Epithelial cell of prostate (primary cell): ENCODE measurements at places on chromosomes 5 and 9.

- DNase-seq = no peak
These were observed 122.3 kb upstream of the CDH10 start for GRCh38 chr5:24767086-24767485.

DNA sequence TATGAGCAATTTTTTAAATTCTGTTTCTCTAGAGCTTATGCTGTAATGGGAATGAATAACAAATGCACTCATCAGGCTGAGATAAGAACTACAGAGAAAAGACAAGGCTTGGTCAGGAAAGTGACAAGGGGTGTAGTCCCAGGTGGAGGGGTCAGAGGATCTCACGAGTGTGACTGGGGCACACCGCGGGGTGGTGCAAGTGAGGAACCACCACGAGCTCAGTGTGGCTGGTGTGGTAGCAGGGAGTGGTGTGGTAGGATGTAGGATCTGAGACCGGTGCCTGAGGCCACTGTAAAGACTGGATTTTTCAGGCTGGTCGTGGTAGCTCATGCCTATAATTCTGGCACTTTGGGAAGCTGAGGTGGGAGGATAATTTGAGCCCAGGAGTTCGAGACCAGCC is 9.0 kb downstream of the ANXA6 start:
- DNase-seq = no peak

DNA sequence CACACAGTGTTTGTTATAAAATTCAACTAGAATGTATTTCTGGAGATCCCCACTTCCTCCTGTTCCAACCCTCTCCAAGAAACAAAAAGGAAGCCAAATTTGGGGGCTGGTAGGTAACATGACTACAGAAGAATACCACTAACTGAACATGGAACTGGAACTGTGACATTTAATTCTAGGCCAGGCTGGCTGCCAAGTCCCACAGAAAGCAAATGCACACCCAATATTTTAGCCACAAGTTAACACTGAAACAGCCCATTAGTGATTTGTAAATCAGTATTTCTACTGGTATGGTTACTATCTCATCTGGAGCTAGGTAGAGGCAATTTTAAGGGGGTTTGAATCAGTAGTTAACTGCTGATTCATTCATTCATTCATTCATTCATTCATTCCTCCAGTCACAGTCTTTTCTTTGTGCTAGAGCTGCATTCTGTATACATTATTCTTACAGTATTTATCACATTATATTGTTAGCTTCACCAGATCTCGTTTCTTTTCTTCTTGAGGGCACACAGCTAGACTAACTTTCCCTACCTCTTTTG is 131.7 kb upstream of the GDNF start:
- no peak for DNase-seq

DNA sequence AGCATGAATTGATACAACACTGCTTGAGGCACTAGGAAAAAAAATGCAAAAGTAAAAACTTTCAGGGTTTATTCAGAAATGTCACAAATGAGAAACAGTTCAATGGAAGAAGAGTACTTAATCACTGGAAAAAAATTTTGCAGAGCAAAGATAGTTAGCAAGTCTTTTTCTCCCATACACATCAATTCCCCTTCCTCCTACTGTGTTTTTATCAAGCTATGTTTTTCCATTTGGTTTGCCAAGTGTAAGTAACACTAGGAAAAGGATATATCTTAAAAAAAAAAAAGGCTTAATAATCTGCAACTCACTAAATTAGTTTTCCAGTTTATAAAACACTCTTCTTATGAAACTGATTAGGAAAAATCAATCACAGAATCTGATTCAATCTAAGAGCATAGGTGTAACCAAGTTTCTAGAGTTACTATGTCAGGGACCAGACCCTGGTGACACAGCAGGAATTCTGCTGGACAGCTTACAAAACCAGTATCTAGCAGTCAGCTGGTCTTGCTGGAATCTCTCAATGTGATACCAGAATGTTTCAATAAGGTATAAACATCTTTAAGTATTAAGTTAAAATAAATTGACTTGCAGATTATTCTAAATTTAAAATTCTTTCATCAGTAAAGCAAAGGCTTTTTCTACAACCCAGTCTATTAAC is 34.7 kb downstream of the RNF145 start:
- DNase-seq = no peak

DNA sequence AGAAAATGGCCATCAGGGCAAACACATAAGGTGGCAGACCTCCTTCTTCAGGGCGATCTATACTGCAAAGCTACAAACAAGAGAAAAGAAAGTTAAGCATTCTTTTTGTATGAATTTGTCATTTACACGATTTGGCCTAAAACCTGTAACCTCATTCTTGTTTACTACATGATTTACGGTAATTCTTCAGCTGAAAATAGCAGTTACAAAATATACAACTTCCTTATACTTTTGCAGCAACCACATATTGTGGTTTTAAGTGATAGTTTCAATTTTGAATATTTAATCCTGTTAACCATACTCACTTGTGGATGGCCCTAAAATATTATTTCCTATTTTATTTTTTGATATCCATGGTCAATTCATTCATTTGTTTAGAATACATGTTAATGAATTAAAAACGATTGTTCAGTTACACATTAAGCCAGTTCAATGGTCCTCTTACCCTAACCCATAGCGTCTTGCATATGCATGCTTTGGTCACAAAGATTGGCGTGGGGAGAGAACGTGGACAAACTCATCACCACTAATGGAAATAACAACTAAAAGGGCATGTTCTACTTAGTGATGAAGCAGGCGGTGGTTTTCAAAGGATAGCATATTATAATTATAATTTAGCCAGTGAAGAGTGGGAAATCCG is 16.6 kb downstream of the TUT7 start:
- DNase-seq = no peak

- no peak for DNase-seq
These were observed 1537.8 kb upstream of the ACO1 start for GRCh38 chr9:30846651-30847050.

GRCh38 chr5:114744406-114744805 is 382.5 kb downstream of the KCNN2 start:
- no peak for DNase-seq

DNA sequence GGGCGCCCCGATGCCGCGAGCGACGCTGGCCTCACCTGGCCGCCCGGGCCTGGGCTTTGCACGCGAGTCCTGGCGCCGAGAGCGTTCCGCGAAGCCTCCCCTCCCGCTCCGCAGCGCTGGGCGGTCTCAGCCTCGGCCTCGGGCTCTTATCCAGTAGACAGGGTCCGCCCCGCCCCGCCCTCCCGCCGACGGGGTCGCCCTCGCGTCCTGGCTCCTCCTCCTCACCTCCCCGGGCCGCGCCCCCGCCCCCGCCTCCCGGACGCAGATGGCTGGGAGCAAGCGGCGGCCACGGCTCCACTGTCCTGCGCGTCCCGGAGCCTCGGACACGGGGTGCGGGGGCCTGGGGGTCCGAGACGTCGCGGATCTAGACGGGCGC is at the start of gene SLC6A3:
Gene SLC6A3, minus strand, starts transcription at position 128 of the 376 bp plus-strand sequence. CDS start 2,243 bp downstream, outside the sequence.
- no peak for DNase-seq

GRCh38 chr5:67416133-67416937 is 219.7 kb upstream of the CD180 start:
- DNase-seq = no peak

DNA sequence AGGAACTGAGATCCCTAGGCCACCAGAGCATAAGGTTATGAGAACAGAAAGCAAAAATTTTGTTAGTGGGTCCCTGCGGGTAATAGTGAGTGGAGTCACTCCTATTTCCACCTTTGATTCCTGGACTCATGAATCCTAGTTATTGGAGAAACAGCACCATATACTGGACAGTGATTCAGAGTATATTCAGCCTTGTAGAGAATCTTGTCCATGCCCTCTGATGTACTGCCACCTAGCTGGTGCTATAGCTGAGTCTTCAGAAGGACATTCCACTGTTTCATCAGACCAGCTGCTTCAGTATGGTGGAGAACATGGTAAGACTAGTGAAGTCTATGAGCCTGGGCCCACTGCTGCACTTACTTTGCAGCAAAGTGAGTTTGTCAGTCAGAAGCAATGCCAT is 25.0 kb upstream of the ITGA2 start:
- DNase-seq = no peak

DNA sequence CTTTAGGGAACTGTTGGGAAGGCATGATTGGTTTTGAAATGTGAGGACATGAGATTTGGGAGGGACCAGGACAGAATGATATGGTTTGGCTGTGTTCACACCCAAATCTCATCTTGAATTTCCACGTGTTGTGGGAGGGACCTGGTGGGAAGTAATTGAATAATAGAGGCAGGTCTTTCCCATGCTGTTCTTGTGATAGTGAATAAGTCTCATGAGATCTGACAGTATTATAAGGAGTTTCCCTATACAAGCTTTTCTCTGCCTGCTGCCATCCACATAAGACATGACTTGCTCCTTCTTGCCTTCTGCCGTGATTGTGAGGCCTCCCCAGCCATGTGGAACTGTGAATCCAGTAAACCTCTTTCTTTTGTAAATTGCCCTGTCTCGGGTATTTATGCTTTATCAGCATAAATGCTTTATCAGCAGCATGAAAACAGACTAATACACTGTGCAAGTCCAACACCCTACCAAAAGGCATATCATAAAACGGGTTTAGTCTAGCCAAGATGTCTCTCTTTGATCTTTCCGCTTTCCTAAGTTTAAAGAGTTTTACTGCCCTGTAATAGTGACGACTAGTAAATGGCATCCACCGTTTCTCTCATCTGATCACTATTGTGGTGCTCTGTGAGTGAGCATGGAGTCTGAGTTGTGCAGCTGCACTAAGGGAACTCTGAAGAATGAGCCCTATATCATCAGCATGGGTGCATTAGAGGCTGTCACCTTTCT is 12.9 kb upstream of the ZNF782 start:
- DNase-seq = no peak

DNA sequence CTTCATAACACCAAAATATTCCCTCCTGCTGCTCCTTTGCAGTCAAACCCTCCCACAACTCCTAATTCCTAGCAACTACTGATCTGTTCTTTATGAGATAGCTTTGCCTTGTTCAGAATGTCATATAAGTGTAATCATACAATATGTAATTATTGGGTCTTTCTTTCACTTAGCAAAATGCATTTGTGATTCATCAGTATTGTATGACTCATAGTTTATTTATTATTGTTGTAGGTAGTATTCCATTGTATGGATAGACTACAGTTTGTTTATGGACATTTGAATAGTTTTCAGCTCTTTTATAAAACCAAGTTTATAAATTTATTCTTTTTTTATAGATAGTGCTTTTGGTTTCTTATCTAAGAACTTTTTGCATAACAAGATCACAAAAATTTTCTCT is 468.2 kb upstream of the KIF2A start:
- DNase-seq = no peak

DNA sequence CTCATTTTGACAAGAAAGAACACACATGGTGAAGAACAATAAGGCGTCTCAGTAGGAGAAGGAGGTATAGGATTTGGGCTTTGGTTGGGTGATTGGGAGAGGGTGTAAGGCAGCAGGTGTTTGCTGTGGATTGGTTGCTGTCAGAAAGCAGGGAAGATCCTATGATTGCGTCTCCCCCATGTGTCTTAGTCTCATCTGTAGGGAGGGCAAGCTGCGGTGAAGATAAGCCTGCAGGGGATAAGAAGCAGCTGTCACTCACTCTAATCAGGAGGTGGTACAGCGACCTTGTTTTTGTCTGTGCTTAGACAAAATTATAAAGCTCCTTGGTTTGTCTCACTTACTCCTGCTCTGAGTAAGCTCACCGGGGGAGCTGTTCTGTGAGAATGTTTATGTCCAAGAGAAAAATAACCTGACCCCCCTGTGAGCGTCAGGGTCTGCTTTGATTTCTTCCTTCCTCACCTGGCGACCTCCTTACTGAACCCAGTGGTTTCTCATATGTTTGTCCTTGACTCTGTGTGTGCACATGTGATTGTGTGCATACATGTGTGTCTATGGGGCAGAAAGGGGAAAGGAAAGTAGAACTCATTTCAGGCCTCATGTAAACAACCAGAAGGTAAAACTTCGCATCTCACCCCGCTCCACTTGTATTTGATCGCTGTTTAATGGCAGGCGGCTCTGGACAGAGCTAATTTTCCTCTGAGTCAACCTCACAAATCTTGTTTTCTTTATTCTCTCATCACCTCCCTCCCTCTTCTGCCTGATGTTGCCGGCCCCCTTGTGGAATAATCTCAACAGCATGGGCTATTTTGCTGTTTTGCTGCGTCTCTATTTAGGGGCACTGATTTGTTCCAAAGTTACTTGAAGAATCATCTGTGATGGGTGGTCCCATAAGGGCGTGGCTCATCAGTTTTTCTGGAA is 105.6 kb downstream of the TENT4A start:
- no peak for DNase-seq

DNA sequence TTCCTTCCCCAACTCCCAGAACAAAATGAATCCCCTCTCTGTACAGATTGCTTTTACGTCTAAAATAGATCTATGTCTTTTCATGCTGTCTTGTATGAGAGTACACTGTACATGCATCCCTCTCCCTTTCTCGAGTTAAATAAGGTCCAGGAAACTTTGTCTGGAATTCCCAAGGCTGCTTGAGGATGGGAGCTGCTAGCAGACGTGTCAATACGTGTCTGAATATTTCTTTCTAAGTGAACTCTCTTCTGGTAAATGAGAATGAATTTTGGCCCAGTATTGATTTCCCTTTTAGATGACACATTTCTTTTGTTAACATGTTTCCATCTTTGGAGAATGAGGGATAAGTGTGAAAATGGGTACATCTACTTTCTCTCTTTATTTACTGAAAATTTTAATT is 59.6 kb upstream of the GAS1 start:
- DNase-seq = no peak

DNA sequence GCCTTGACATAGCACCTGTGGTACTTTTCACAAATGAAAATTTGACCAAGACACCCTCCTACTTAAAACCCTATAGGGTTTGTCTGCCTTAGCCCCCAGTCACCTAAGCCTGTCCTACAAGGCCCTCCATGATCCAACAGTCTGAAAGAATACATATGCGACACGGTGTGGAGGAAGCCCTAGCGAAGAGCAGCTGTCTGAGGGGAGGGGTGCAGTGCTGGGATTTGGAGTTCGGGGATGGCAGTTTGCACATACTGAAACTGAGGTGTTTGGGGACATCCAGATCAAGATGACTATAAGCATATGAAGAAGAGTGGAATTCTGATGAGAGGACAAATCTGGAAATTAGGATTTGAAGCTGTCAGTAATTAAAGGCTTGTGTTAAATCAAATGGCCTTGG is 7.2 kb upstream of the MYORG start:
- DNase-seq = no peak

GRCh38 chr9:33458444-33458843 is 11.1 kb upstream of the AQP3 start:
- peak; percentile 50 for DNase-seq

- DNase-seq = no peak
These were observed 127.8 kb downstream of the KCNIP1 start for GRCh38 chr5:170631466-170632195.

DNA sequence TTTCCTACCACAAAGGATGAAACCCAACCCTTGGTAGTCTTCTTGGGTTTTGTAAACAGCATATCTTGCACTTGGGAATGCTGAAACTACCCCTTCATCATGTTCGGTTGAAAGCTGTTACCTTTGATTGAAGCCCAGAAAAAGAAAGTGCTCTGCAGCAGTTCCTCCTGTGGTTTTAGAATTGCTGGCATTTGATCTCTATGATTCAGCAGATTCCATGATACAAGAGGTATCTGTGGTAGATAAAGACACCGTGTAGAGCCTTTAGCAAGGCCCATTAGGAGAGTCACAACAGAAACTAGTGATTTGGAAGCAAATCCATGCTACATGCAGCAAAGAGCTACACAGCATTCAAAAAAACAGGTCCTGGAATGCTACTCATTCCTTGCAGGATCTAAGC is 557.0 kb downstream of the TLE1 start:
- DNase-seq = no peak
